ENCODE measurements at places on chromosomes 1 and 21. TPM values are rescaled to one million over a fixed set of nuclear protein-coding genes. Genes with fewer than 3 reads are reported as not detected.

GRCh38 chr1:228655796-228656394 lies 79.4 kb upstream of the RHOU start:
- no peak for DNase-seq

DNA sequence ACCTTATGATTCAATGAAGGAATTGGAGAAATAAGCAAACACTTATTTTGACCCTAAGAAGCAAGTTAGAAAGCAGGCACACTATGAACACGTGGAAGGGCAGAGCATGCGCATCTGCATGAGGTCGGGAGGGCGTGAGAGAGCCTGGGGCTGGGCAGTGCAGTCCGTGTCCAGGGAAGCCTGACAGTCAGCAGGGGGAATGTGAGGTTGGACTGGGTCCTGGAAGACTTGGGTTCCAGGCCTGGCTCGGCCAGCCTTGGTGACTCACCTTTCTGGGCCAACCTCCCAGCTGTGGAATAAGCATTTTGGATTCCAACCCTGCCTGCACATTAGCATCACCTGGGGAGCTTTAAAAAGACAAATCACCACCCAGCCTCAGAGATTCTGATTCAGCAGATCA lies 26.6 kb upstream of the LMX1A start:
- peak; percentile 95 for DNase-seq

DNA sequence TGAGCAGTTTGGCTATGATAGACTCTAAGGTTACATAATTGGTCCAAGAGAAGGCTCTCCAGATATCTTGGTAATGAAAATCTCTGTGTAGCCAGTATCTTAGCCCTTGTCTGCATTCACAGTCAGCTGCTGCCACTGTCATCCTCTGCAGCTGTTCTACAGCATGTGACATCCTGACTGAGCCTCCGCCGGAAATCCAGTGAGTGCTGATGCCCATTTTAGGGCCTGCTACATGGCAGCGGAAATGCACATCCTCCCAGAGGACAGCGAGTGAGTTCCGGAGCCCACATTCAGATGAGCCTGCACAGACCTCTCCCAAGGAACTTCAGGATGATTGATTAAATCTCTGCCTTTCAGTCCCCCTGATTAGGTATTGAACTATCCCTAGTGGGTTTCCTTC lies 237.1 kb downstream of the HHIPL2 start:
- no peak for DNase-seq

- no peak for DNase-seq
Measured at GRCh38 chr1:46303872-46304326, 401 bp downstream of the UQCRH start.

The DIO1 gene
- not detected for total RNA-seq
